ENCODE measurements at places on chromosomes 3 and 15.

- no peak for DNase-seq
Measured at GRCh38 chr15:85479071-85479647, 98.8 kb downstream of the AKAP13 start.

GRCh38 chr3:31288641-31289100 is 244.1 kb upstream of the STT3B start:
- DNase-seq, result peak; percentile 62

DNA sequence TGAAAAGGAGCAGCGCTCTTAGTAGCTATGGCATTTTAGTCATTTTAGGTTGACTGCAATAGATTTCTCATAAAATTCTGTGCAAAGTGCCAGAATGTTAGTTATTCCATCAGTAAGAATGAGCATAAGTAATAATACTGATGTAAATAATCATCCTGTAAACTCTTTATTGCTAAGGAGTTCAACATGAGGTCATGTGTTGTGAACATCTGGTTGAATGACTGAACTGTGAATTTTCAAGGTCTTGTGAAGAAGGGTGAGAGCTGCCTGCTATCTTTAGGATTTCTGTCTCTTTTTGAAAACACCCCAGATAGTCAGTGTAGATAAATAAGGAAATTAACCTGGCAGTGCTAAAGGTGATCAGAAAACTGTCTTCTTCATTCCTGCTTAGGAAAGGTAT is 333.4 kb upstream of the TBC1D5 start:
- DNase-seq, result no peak

- no peak for DNase-seq
Measured at GRCh38 chr3:111823341-111823855, 35.7 kb upstream of the PHLDB2 start.

DNA sequence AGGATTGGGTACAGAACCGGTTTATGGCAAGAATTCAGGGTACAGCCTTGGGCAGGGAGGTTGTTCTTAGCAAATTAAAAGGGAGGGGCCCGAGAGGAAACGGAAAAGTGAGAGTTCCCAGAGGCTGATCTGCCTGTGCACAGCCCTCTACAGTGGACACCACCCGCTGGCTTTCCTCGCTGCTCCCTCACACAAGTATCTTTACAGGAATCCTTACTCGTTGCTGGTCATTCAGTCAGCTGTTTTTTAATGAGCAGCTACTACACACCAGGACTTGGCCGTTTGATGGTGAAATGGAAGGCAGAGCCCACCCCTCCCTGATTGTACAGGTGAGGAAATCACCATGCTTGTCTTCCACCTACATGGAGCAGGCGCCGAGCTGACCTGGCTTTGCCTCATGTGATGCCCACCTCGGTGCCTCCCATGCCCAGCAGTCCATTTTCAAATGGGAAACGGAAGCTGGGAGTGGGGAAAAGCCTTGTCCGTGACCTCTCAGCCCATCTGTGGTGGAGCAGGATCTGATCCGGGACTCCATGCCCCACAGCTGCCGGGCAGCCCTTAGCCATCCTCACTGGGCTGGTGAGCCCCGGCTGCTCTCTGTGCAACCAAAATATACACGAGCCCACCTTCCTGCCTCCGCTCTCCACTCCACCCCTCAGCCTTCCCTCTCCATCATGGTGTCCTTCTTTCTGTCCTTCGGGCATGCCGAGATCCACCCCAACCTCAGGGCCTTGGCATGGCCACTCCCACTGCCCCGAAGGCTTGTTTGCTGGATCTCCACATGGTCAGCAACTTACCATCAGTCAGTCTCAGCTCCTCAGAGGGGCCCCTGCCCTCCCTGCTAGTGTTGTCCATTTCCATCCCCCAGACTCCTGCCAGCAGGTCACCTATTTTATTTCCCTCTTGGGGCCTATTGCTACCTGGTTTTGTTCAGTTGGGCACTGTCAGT is 33.3 kb upstream of the FGD5 start:
- DNase-seq, result no peak

DNA sequence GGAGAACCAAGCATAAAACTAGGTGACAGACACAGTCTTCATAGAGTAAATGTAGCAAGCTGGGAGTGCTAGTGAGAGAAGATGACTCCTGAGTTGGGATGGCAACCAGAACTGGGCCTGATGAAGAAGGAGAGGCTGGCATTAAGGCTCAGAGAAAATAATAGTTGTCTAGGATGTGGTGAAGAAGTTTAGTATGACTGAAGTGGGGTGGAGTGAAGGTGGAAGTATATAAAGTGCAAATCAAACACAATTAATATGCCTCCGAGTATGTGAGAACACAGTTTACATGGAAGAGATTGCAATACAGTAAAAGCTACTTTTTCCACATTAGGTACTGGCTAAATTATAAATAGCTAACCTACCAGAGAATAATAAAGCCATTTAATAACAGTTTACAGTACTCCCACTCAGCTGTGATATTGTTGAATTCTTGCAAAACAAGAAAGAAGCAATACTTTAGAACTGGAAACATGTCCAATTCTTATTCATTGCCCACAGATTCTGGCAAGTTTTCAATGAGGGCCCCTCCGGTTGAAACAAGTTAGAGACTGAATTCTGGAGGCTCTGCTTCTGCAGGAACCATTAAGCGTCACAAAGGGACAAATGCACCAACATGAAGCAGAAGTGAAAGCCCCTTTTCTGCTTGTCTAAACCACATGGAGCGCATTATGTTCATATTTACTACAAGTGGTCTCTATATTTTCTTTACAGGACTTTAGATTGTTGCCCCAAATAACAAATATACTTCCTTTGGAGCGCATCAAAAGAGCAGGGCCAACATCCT is 243.7 kb downstream of the SLC9A9 start:
- DNase-seq, result no peak

DNA sequence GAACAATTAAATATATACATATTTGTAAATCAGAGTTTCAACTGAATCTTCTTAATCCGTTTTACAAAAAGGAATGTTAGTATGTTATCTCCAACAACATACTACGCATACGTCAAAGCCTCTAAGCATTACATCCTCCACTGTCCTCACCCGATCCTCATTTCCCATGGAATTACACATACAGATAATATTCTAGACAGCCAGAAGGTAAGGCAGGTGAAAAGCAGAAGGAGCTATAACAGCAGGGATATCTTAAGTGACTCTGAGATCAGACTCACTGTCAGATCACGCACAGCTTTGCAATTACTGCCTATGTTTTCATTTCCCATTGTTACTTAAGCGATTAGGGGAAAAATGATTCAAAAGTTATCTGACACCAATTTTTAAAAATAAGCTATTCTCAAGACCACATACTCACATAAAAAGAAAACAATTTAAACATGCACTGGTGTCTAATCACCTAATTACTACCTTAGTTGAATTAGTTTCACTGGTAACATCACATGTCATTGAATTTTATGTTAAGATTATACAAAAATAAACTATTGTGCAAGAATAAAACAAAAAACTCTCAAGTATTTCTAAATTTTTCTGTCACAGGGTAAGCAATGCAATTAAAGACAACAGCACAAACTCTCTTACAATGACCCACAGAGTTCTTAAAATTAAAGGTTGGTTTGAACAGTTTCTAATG is 92.8 kb downstream of the TBL1XR1 start:
- DNase-seq, result no peak

GRCh38 chr15:65032801-65033537 is 3.5 kb upstream of the MTFMT start:
- peak; percentile 75 for DNase-seq

GRCh38 chr3:188299068-188299467 is 145.1 kb downstream of the LPP start:
- no peak for DNase-seq

DNA sequence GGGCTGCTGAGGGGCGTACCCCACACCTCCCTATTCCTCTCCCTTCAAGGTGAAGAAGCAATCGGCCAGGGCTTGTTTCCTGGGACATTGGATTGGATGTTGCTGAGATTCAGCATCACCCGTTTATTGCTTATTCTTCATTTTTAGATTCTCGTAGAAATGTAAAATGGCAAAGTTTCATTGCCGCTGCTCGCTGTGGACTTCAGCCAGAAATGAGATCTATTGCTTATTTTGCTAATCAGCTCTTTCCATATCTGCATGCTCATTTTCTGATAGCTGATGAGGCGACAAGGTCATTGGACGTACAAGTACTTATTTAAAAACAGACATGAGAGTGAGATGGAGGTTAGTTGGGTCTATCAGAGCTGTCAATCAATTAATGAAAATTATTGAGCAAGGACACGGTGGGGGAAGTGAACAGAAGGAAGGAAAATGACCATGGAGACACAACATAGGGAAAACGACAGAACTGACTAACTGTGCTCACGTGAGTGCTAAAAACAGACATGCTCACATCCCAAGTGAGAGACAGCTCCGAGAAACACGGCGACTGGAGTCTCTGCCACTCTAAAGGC is 471.2 kb downstream of the NR2F2 start:
- no peak for DNase-seq

DNA sequence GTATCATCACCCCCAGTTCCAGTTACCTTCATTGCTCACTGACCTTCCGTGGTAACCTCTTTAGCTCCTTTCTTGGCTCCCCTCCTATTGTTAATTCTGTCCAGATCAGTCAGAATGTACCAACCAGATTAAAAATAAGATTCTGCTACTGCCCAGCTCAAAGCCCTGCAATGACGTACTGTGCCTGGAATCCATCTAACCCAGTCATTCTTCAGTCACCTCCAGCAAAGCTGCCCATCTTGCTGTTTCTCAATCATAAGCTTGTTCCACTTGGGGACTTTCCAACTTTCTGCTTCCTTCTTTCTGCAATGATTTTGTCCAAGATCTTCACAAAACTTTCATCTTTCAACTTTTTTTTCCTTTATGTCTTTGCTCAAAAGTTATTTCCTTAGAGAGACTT is 512.0 kb upstream of the ZNF385D start:
- DNase-seq, result no peak

GRCh38 chr3:33430061-33430460 is 10.1 kb downstream of the UBP1 start:
- no peak for DNase-seq

DNA sequence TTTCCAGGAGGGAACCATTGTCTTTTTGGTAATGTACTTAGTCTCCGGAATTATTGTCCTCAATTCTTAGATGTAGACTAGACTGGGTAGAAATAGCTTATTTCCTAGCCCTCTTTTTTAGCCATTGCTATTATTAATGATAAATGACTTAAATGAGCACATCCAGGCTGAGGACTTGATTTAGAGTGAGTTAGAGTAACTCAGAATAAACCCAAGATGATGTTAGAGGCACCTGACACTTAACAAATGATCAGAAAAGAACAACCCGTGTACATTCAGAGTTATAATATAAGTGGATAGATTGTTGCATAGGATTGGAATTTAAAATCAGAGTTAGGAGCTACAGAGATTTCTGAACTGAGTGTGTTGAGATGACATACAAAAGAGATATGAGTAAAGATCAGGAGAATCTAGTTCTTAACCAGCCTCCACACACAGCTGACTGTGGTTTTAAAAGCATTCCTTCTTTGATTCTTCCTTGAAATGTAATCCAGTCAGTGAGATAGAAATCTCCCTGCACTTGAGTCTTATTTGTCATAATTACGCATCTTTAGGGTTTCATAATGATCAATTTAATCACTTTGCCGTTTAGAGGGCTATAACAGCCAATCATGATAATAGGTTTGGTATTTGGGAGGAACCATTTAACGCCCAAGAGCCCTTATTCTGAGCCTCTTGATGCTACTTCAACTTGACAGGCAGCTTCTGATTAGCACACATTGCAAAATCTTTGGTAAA is 366.5 kb downstream of the GAP43 start:
- DNase-seq, result no peak

DNA sequence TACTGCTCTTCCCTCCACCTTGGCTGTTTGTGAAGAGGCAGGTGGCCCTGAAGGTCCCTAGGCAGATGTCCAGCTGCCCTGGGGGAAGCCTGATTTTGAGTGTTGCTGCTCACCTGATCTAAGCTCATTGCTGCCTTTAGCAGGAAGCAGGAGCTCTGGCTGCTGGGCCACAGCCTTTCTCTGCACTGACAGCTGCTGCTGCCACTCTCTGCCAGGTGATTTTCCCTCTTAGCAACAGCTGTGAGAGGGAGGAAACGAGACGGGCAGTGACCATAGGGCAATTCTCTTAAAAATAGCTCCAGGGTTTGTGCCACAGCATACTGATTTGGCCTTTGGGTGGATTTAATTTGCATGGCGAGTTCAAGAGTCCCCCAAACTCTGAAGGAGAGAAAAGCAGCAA is 415.8 kb upstream of the SEMA6D start:
- no peak for DNase-seq

GRCh38 chr3:168952551-168952950 is 711.0 kb downstream of the MECOM start:
- no peak for DNase-seq

DNA sequence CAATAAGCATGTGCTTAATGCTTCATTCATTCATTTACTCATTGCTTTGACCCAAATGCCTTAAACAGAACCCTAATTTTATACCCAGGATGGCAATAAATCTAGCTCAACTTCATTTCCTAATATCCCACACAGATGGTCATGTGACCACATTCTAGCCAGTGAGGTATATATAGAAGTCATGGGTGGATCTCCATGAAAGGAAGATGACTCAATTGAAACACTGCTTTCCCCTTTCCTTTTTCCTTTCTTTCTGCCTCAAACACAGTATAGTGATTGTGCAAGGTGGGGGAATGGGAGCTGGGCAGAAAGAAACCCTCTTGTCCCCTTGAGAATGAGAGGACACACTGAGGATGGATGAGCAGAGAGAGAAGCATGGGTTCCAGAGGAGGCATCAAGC is 183.5 kb upstream of the PRICKLE2 start:
- DNase-seq, result no peak

DNA sequence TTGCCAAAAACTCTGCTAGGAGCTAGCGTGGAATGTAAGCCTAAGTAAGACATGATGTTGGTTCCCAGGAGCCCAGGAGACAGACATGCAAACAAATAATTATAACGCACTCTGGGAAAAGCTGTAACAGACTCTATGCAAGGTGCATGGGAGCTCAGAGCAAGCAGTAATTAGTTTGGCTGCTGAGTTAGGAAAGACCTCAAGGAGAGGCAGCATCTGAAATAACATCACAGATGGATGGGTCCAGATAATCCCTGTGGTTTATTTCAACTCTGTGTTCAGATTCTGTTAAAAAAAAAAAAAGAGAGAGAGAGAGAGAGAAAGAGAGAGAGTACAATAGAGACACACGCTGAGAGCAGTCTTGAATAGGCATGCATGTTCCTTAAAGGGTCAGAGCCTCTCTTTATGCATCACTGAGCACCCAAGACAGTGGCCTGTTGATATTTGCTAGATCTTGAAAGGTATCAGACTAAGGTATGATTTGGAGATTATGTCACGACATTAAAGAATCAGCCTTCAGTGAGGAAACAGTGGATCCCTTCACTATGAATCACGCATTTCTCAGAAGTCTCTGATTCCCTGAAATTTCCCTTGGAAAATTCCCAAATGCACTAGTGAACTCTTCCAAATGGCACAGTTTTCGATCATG is 124.4 kb upstream of the LIPC start:
- DNase-seq, result no peak

DNA sequence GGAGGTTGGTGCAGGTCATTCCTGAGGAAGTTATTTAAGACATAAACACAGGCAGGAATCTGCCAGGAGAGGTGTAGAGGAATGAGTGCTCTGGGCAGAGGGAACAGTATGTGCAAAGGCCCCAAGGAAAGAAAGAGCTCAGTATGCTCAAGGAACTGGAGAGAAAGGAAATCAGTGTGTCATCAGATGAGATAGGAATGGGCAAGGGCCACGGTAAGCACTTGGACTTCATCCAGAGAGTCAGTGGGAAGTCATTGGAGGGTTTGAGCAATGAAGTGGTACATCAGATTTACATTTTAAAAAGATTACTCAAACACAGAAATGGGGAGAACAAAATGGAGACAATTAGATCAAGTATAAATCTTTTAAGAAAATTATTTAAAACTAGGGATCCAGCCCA is 272.2 kb downstream of the ADAMTSL3 start:
- DNase-seq, result no peak

- DNase-seq, result no peak
Measured at GRCh38 chr3:153029350-153029749, 132.7 kb upstream of the RAP2B start.

Measured in nephron progenitor cell (in vitro differentiated cells).